Right atrium auricular region (tissue), 2 donors: ENCODE measurements at places on chromosomes 4 and X.

- no peak for DNase-seq
Observed at GRCh38 chr4:56764775-56765174, 56.7 kb downstream of the SPINK2 start.

DNA sequence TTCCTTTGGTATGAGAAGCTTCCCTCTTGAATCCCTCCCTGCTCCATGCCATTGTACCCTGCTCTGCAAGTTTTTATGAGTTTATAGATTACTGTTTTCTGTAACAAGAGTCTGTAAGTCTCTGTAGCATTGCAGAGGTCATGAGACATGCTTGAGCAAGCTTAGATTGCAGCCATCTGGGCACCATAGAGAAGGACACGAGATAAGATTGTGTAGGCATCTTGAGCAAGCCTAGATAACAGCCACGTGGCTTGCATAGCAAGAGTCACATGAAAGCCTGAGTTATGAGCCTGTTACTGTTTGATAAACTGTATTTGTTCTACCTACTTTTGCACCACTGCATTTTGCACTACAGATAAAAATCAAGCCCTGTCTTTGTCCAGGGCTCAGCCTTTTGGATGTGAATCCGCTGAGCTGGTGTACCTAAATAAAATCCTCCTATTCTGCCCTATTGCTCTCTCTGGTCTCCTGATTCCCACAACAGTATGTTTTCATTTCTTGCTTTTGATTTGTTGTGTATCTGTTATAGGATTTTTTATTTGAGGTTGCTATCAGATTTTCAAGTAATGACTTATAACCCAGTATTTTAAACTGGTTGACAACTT is 127.4 kb upstream of the ANKRD50 start:
- no peak for DNase-seq

- no peak for DNase-seq
Observed at GRCh38 chr4:74006009-74006476, 7.6 kb upstream of the CXCL5 start.

- DNase-seq = peak; percentile 89
Observed at GRCh38 chr4:8191136-8191747, 7.8 kb upstream of the SH3TC1 start.
